ENCODE measurements at places on chromosomes 3 and 15. TPM values are rescaled to one million over a fixed set of nuclear protein-coding genes. Genes with fewer than 3 reads are reported as not detected.

DNA sequence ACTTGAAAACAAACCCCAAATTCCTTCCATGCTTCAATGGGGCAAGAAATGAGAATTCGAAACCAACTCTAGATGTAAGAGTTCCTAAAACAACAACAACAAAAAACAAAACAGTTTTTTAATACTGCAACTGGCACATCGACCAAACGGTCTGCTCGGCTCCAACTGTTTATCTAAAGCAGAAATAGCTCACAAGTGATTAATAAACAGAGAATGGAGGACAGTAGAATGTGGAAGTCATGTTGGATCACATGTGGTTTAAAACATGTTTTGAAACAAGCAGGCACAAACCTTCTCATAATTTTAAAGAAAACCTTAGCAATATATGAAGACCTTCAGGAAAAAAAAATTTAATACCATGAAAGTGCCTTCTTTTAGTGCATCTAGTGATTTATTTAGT is 55.1 kb downstream of the SETMAR start:
- DNase-seq, result no peak

- no peak for DNase-seq
Observed at GRCh38 chr3:156507285-156507684, 47.6 kb downstream of the SSR3 start.

- no peak for DNase-seq
Observed at GRCh38 chr15:31338318-31338878, 11.8 kb downstream of the KLF13 start.

DNA sequence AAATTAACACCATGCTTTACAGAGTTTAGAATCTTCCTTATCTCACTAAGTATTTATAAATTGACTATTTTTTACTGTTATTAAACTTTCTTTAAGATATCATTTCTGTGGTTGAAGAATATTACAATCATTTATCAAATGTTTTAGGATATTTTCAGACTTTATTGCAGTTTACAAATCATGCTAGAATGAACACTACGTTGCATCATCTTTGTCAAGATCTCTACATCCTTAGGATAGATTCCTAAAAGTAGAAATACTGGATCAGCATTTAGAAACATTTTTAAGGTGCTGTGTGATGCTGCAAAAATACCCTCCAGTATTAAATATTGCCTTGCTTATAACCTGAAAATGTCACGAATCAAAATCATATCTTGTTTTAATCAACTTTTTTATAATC is 2.5 kb upstream of the PLD1 start:
- no peak for DNase-seq

DNA sequence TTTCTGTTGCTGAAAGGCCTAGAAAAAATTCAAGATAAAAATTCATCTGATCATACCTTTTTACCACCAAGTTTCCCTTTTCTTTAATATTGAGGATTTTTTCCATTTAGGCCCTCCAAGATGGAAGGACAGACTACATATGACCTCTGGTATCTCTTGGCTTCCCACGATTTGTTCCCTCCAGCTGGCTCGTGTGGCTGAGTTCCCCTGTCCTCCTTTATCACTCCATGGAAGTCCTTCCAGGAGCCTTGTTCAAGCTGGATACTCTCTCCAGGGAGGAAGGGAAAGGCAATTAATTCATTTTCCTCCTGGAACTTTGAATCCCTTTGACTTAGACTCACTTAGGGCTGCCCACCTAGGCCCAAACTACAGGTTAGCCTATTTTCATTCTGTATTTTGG is 110.6 kb downstream of the CFAP44 start:
- DNase-seq, result no peak

DNA sequence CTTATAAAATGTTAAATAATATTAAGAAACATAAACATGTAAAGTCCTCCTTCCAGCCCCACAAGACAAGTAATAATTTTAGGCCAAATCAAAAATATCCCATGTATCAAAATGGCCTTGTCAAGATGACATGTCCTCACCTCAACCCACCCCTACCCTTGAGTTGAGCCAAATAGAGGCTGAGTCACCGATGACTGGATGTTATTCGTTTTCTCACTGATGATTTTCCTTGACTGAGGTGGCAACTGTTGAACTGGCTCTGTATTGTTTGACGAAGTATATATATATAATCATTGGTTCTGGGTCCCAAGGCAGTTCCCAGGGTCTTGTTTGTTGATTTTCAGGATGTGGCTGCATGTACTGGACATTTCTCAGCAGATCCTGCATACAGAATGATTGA is 75.3 kb downstream of the TMEM108 start:
- DNase-seq, result no peak

DNA sequence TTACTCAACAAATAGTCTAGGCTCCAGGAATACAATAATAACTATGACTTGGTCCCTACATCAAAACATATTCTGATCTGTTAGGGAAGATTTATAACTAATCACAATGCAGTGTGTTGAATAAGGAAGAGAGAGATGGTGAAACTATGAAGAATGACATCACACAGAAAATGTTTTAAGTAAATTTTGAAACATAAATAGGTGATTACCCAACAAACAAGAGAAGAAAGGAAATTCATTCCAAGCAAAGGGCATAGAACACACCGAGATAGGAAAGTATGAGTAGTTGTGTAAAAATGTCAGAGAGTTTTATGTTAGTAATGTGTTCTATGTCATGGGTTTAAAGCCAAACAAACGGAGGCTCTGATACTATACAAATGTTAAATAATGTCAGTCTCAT is 13.4 kb downstream of the SEC62 start:
- no peak for DNase-seq

DNA sequence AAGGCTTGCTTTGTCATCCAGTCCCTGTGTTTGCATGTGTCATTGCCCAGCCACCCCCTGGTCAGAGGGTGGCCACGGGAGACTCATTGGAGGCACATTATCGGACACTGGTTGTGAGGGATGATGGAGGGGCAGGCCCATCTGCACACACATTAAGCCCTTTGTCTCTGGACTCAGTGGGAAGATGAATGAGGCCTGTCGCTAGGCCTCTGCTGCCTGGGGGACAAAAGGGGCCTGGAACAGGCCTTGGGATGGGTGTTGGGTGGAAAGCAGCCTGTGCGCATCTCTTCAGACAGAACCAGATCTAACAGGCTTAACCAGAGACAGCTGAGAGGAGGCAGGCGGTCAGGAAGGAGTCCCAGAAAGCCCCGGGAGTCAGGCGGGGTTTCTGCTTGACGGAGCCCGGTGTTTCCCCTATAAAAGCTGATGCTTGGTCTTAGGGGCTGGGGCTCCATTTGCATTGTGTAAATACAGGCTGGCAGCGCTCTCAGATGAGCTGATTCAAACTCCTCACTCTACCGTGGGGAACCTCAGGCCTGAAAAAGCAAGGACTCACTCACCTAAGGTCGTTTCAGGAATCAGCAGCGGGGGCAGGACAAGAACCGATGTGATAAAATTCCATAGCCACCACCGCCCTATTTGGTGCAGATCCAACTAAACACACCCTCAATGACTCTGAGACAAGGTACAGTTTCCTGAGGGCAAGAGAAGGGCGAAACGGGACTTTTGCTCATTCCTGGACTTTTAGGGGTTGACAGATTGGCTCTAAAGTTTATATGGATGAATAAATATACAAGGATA is 17.1 kb upstream of the SKIC8 start:
- DNase-seq, result no peak

GRCh38 chr3:67357610-67358458 is 296.6 kb downstream of the SUCLG2 start:
- DNase-seq, result no peak

GRCh38 chr15:78242128-78242527 is 7.8 kb upstream of the ACSBG1 start:
- DNase-seq, result no peak

DNA sequence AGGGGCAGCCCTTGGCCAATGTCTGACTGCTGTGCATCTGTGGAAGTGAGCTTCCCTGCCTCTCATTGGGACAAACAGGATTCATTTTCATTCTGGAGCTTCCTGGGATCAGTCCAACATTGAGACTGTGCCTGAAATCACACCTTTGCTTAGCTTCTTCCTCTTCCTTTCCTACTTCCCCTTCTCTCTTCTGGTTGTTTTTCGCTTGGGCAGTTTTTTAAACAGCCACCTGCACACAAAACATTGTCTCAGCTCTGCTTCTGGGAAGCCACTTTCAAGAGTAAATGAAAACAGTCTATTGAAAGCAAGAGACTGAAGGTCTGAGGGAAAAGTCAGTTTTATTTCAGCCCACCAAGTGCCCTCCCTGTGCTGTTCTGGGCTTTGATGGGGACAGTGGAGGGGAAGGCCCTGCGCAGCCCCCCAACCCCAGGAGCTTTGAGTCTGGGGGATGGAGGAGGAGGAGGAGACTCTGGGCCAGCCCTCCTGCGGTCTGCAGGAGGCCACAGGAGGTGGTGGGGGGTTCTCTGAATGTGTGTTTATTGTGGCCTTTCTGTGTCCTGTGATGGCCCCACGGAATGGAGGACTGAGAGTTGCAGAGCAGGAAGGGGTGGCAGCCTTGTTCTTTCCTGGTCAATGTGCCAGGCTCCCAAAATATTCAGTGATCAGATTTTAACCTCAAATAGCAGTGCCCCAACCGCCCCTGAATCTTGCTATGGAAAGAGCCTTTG is 7.8 kb upstream of the ISLR2 start:
- no peak for DNase-seq

DNA sequence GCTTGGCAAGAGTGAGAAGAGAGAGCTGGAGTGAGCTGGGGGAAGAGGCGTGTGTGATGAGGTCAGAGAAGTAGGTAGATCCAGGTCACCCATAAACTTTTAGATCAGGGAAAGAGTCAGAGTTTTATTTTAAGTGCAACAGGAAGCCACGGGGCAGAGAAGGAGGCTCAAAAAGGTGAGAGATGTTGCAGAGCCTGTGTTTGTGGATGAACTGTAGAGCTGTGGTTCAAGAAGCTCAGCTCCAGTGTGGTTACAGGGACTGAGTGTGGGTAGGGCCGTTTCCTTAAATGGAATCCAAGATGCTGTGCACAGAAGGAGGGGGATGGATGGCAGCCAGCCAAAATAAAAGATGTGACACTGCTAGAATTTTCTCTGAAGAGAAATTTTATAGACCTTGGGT is 337.2 kb downstream of the SATB1 start:
- DNase-seq, result no peak

DNA sequence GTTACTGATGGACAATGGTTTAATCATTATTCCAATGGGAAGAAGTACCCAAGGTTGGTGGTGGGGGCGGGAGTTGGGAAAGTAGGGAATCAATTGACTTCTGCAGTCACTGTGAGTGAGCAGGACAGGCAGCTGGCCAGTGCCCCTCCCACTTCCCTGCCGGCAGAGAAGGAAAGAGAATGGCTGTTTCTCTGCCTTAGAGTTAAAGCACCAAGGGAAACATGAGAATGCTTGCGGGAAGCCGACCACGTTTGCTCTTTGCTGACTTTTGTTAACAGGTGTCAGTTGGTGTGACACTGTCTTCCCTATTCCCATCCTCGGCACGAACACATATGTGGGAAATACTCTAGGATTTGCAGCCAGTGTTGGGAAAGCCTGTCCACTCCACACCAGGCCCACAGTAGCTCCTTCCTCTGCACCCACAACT is 33.5 kb upstream of the MFSD1 start:
- DNase-seq, result peak; percentile 83

DNA sequence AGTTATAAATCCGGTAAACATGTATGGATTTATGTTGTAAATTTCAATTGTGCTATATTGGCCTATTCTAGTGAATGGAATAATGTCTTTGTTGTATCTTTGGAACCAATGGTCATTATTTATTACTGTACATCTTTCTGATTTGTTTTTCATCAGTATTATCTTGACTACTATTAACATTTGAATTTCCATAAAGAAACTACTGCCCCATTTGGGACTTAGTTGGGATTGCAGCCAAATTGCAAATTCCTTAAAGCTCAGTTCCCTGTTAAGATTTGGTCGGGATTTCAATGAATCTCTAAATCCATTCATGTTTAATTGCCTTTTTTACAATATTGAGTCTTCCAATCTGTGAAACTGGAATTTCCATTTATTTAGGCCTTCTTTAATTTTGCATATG is 822.4 kb upstream of the CADM2 start:
- no peak for DNase-seq

DNA sequence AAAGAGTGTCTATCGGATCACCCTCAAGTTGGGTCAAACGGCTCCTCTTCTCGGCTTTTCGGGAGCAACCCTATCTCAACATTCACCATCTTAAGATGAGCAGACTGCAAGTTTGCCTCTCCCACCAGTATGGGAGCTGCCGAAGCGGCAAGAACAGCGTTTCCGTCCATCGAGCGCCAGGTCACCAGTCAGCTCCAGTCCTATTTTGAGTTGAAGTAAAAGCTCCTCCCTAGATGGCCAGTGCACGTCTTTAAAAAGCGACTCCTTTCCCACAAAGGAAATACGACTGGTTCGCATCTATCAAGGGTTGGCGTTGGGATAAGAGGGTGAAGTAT is 369 bp upstream of the U2SURP start:
- DNase-seq, result peak; percentile 80

DNA sequence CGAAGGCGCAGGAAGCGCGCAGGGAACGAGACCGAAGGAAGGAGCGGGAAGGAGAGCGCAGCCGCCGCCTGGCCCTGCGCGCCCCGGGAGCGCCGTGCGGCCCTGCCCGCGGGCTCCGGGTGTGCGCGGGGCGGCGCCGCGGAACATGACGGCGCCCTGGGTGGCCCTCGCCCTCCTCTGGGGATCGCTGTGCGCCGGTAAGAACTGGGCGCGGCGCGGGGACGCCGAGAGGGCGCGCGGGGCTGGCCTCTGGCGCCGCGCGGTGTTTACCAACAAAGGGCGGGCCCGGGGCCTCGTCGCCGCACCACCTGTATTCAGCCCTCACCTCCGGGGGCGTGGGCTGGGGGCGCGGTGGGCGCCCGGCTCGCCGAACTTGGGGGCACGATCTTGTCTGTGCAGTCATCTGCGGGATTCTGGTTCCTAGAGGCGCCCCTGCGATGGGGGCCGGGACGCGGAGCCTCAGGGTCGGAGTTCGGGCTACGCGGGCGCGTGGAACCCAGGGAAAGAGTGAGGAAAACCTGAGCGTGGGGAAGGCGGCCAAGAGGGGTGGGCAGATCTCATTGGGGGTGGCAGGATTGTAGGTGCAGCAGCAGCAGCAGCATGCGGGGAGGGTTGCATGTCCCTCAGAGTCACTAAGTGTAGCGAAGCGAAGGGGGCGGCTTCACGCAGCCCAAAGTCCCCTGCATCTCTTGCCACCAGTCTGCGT is 641 bp downstream of the ACVR2B start:
- DNase-seq, result no peak

GRCh38 chr3:9404680-9405079 is 7.3 kb downstream of the SETD5 start:
- no peak for DNase-seq

The TIGIT gene
- total RNA-seq, result 0.32 TPM

The SLC6A20 gene
- not detected for total RNA-seq

The TTC23 gene
- total RNA-seq, result 13.5 TPM

The CLRN1 gene
- not detected for total RNA-seq

The ST8SIA2 gene
- 10.1 TPM for total RNA-seq

The ATP13A4 gene
- total RNA-seq, result not detected

The GP5 gene
- total RNA-seq, result 0.22 TPM

The ALPK3 gene
- total RNA-seq, result 190 TPM

The MME gene
- 3.6 TPM for total RNA-seq

The SYNPR gene
- total RNA-seq, result 0.46 TPM

The CLDN16 gene
- not detected for total RNA-seq

The MAPK6 gene
- 20.1 TPM for total RNA-seq

Measured in cardiac septum (tissue), 1 donor.